ENCODE measurements at places on chromosomes 6 and 20. TPM values are rescaled to one million over a fixed set of nuclear protein-coding genes. Genes with fewer than 3 reads are reported as not detected.
A peak's percentile ranks its signal among the peaks of the same experiment; 100 is the strongest.

GRCh38 chr6:121205569-121205968, 128.7 kb downstream of the TBC1D32 start:
- DNase-seq, result no peak

GRCh38 chr6:39226639-39227329, 2.5 kb downstream of the KCNK5 start:
- DNase-seq, result no peak

DNA sequence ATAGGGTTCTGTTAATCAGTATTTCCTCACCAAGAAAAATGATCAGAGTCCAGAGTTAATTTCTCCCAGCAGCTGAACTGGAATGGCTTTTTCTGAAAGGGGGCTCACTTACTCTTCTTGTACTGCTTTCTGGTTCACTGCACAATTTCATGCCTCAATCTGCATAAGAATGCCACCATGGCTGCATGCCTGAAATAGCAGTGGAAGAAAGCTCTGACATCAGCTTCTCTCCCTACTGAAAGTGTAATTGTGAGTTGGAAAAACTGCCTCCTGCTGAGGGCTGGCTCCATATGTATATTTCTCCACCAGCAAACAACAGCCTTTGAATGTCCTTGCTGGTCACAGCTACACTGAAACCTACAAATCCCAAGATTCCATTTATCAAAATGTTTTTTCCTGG, 1027.2 kb upstream of the GJE1 start:
- no peak for DNase-seq

DNA sequence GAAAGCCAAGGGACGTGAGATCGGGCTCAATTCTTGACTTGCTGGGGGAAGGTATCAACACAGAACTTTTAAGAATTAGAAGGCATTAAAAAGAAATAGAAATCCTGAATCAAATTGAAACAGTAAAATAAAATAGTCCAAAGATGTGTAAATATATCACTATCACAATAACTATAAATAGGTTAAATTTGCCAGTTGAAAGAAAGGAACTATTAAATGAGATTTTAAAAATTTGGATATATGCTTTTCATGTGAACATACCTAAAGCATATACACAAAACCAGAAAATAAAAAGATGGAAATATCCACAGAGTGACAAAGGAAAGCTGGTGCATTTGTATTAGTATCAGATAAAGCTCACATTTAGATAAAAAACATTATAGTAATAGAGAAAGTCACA, 152.4 kb upstream of the ESR1 start:
- DNase-seq, result no peak

DNA sequence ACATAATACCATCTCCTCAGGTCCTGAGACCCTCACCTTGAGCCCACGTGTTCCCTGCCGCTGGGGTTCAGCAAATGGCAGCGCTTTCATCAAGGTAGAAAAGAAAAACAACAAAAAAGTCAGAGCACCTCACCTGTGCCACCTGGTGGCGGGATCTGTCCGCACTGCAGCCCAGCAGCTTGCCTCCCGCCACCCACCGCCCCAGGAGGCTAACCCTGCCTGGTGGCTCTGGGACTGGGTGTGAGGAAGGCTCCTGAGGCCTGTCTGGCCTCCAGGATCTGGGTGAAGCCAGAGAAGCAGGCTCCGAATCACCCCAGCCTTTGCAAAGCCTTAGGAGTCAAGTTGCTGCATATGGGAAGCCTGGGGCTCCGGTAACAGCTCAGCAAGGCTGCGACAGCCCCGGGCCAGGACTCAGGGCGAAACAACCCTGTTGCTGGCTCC, 270.8 kb downstream of the BMP7 start:
- no peak for DNase-seq

DNA sequence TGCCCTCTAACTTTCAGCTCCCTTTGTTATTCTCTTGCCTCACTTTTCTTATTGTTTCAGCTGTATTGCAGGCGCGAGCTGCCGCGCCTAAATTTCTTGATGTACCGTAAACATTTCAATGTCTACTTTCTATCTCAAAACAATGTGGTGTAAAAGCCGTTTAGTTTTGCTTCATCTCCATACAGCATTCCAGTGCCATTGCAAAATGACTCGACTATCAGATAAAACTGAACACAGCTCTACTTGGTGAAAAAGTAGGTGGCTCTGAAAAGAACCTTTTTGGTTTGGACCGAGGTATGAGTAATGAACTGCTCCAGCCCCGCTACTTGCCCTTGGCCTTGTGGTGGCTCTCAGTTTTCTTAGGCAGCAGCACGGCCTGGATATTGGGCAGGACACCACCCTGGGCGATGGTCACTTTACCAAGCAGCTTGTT, 74.6 kb downstream of the OR2B2 start:
- no peak for DNase-seq

- DNase-seq, result no peak
Measured at GRCh38 chr6:74638412-74638811, 567.4 kb downstream of the COL12A1 start.

GRCh38 chr20:48124960-48125359, 339.7 kb upstream of the SULF2 start:
- no peak for DNase-seq

DNA sequence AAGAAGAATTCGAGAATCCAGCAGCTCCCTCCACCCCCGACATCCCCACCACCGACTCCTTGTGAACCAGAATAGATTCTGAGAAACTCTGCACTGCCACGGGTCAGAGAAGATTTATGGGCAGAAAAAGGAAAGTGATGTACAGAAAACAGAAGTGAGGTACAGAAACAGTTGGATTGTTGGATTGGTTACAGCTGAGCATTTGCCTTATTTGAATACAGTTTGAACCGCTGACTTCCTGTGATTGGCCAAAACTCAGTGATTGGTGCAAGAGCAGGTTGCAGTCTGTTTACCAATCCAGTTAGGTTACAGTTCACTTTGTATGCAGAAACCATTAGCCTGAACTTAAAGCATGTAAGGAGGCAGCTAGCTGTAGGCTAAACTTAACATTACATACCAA, 131.2 kb upstream of the HDDC2 start:
- DNase-seq, result no peak

DNA sequence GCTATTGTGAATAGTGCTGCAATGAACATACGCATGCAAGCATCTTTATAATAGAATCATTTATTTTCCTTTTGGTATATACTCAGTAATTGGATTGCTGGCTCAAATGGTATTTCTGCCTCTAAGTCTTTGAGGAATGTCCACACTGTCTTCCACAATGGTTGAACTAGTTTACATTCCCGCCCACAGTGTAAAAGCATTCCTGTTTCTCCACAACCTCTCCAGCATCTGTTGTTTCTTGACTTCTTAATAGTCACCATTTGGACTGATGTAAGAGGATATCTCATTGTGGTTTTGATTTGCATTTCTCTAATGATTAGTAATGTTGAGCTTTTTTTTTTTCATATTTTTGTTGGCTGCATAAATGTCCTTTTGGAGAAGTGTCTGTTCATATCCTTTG, 208.7 kb downstream of the PHF3 start:
- no peak for DNase-seq

GRCh38 chr6:168361766-168362165, 42.2 kb upstream of the DACT2 start:
- no peak for DNase-seq

DNA sequence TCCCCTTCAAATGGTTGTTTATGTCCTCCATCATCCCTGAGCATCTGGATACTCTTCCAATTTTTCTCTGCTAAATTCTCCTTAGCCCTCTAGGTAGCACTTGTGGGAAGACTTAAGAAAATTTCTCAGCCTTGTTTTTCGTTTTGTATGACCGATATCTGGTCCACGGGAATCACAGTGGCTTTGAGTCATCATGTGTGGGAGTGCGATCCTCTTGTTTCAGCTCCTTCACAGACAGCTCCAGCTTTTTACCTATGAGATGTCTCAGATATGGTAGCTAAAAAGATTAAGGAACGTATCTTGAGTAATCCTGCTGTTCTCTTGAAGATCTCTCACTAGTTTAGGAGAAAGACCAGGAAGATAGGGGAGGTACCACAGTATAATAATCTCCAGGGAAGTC, 196.1 kb downstream of the GRM1 start:
- DNase-seq, result no peak

DNA sequence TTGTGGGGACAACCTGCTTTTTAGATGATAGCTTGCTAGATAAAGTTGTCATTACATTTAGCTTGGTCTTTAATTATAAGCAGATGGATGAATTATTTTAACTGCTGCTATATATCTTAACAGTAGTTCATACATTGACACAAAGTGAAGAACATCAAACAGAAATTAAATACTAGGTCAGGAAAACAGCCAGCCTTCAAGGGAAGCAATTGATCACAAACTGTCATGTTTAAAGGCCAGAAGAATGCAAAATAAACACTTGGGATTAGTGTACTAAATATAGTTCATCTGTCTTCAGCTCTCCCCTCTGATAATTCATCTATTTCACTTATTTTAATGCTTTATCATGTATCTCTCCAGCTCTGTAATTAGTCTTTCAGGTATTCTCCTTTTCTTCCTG, 225.1 kb upstream of the FERMT1 start:
- DNase-seq, result no peak

GRCh38 chr6:113416170-113416569, 441.0 kb upstream of the MARCKS start:
- no peak for DNase-seq

DNA sequence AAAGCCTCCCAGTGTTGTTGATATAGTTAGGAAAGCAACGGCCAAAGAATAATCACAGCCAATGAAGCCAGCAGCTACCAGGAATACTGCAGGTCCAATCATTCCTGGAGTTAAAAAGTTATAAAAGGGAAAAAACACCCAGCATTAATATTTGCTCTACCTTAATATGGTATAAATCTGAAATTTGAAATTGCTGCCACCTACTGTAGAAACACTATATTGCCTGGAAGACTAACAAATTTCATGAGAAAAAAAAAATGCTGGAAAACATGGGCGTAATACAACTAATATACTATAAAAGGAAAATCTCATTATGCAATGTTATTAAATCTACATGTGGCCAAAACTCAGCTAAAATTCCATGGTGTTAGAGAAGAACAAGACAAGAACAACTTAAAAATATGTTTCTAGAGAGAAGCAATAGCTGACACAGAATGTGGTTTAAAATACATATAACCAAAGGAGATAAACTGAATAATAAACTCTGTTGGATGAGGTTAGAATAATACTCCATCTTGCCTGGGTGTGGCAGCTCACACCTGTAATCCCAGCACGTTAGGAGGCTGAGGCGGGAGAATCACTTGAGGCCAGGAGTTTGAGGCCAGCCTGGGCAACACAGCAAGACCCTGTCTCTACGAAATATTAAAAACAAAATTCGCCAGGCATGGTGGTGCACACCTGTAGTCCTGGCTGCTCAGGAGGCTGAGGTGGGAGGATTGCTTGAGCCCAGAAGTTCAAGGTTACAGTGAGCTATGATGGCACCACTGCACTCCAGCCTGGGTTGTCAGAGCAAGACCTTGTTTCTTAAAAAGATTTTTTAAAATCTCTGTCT, 43.1 kb downstream of the SLC17A5 start:
- DNase-seq, result peak; percentile 14

- DNase-seq, result no peak
Measured at GRCh38 chr6:150324044-150324443, 44.8 kb upstream of the IYD start.

DNA sequence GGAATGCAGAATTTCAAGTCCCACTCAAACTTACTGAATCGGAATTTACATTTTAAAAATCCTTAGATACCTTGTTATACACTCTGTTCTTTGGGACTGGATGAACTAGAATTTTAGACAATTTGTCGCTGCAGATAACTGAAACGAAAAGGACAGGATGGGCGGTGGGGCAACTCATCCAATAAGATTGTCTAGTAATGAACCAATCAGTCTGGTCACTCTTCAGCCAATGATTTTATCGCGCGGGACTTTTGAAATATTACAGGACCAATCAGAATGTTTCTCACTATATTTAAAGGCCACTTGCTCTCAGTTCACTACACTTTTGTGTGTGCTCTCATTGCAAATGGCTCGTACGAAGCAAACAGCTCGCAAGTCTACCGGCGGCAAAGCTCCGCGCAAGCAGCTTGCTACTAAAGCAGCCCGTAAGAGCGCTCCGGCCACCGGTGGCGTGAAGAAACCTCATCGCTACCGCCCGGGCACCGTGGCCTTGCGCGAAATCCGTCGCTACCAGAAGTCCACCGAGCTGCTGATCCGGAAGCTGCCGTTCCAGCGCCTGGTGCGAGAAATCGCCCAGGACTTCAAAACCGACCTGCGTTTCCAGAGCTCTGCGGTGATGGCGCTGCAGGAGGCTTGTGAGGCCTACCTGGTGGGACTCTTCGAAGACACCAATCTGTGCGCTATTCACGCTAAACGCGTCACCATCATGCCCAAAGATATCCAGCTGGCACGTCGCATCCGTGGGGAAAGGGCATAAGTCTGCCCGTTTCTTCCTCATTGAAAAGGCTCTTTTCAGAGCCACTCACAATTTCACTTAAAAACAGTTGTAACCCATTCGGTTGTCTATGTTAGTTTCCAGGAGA, 41.9 kb upstream of the HFE start:
- peak; percentile 97 for DNase-seq

GRCh38 chr6:125375821-125376220, 74.1 kb upstream of the HDDC2 start:
- DNase-seq, result no peak

DNA sequence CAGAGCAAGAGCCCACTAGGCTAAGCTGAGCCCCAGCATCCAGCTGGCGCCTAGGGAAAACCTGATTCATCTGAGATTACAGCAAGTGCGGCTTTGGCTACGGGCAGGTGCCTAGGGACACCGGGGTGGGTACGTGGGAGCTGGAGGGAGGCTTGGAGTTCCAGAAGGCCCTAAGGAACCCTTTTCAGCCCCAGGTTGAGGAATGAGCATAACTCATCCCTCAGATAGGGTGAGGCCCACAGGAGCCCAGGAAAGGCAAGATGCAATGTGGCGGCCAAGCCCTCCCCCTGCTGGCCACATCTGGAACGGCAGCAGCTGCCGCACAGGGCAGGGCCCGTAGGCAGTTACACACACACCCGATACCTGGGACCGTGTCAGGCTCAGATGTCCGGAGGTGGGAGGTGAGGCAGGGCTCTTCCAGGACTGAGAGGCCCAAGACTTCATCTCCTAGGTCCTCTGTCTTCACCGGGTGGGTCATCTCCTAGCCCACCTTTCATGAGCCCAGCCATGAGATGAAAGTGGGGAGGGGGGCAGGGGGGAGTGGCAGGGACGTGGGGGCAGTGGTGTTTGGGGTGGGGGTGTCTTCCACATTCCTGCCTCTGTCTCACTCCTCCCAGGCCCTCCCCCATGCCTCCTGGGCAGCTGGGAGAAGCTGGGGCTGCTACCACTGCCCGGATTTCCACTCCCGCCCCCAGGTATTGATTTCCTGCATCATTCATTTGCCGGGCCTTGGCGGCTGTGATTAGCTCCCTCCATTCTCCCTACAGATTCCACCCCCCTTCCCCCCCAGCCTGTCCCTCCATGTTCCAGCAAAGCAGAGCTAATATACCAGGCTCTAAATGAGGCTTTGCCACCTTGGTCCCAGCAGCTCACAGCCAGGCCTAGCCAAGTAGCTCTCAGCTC, 5.5 kb downstream of the MDGA1 start:
- DNase-seq, result no peak

GRCh38 chr20:44056010-44056698, 130.8 kb downstream of the JPH2 start:
- no peak for DNase-seq

The PLG gene
- total RNA-seq, result not detected

The CCDC170 gene
- 4.7 TPM for total RNA-seq

The ADGRF5 gene
- total RNA-seq, result 41.3 TPM

The NRM gene
- 7.0 TPM for total RNA-seq

The CNKSR3 gene
- total RNA-seq, result 20.9 TPM

The SIRPA gene
- total RNA-seq, result 11.2 TPM

The GSTA4 gene
- 57.2 TPM for total RNA-seq

The ARMH2 gene
- total RNA-seq, result not detected

The VWA7 gene
- total RNA-seq, result 0.42 TPM

Measured in urinary bladder (tissue), 4 donors.